Stimulated activated CD8-positive, alpha-beta memory T cell treated with anti-CD3 and anti-CD28 coated beads, Interleukin-15, amount 100 ng/mL, for 24 hours (primary cell): ENCODE measurements at places on chromosomes 2 and 18.

GRCh38 chr2:1498176-1498575, 84.9 kb downstream of the TPO start:
- DNase-seq, result no peak

GRCh38 chr18:74760436-74760835, 162.8 kb downstream of the ZNF407 start:
- DNase-seq, result no peak

GRCh38 chr2:17373741-17374140, 144.5 kb downstream of the RAD51AP2 start:
- DNase-seq, result no peak

- DNase-seq, result no peak
Measured at GRCh38 chr18:75854174-75854573, 426.7 kb upstream of the SMIM21 start.

DNA sequence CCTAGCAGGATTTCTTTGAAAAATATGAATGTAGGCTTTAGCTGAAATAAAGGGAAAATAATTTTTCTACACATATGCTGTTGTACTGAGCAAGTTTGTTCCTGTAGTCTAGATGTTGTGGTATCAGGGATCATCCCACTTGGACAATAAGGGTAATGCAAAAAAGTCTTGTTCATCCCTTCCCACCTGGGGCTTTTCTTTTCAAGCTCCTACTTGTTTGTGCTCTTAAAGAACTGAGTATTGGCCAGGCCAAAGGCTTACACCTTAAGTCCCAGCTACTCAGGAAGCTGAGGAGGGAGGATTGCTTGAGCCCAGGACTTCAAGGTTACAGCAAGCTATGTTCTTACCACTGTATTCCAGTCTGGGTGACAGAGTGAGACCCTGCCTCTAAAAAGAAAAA, 35.5 kb downstream of the ZC3H6 start:
- DNase-seq, result no peak

DNA sequence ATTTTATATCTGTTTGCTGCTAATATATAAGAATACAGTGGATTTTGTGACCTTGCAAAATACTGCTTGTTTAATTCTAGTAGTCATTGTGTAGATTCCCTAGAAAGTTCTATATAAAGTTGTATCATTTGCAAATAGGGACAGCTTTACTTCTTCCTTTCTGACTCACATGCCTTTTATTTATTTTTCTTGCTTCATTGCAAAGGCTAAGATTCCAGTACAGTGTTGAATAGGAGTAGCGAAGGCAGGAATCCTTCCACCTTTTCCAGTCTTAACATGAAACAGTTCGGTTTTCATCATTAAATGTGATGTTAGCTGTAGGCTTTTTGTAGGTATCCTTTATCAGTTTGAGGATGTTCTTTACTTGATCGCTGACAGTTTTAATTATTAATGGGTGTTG, 58.1 kb downstream of the DGKD start:
- no peak for DNase-seq

GRCh38 chr2:45902380-45902779, 250.9 kb downstream of the PRKCE start:
- no peak for DNase-seq

GRCh38 chr2:136215908-136216472, 98.0 kb upstream of the CXCR4 start:
- DNase-seq, result no peak

- DNase-seq, result no peak
Measured at GRCh38 chr2:120893811-120894584, 158.3 kb downstream of the GLI2 start.

DNA sequence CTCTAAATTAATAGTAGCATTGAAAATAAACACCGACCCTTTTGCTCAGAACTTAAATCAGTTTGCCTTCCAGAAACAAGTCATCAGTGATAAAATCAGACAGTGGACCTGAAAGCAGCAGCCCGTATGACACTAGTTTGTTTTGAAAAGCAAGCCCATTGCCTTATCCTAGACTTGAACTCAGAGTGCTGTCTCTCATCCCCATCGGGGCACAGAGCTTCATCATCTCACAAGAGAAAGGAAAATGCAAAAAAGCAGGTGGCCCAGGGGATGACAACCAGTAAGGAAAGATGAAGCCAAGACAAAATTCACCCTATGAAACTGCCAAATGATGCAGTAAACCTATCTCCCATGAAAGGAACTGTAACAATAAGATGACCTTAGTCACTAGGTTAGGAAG, 71.2 kb downstream of the CERKL start:
- DNase-seq, result no peak

GRCh38 chr2:161243312-161243711, 64.9 kb upstream of the PSMD14 start:
- DNase-seq, result no peak

GRCh38 chr2:149400997-149401396, 70.6 kb downstream of the LYPD6 start:
- no peak for DNase-seq

DNA sequence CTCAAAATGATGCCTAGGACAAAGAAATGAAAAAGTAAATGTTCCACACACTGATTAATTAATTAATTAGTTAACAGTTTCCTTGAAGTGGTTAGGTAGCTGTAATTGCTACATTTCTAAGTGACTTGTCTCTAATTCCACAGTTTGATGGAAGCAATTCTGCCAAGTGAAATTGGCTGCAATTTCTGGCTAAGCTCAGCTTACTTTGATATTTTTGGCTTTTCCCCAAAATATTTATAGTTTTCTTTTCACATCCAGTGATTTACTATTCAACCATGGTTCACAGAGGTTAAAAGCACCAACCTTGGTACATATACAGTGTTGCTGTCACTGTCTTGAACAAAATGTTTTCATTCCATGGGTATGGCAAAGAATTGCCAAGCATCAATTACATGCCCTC, 459.5 kb upstream of the CDH20 start:
- DNase-seq, result no peak

GRCh38 chr2:128409326-128410034, 90.8 kb upstream of the HS6ST1 start:
- no peak for DNase-seq

GRCh38 chr18:79884963-79885728, 66.3 kb downstream of the SLC66A2 start:
- DNase-seq, result no peak

- no peak for DNase-seq
Measured at GRCh38 chr2:120536141-120536540, 190.2 kb downstream of the INHBB start.

DNA sequence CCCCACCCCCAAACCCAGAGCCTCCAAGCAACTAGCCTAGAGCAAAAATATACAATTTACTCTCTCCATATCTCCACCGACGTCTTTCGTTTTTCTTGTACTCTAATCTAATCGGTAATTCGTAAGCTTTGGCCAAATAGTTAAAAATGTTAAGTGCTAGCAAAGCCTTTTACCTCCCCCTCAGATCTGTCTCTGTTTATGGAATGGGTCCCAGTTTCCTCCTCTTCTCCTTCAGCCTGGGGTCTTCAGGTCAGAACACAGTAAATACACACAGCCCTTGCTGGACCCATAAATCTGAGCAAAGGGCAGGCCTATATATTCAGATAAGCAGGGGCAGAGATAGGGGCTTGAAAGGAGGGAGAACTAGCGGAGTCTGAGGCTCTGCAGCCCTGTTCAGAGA, 267.4 kb downstream of the MEIS1 start:
- DNase-seq, result no peak

- DNase-seq, result no peak
Measured at GRCh38 chr2:95240091-95240490, 32.8 kb downstream of the ZNF892 start.

GRCh38 chr2:71561441-71562267, 108.3 kb downstream of the DYSF start:
- DNase-seq, result no peak

GRCh38 chr2:67646714-67647333, 249.7 kb downstream of the ETAA1 start:
- no peak for DNase-seq

- no peak for DNase-seq
Measured at GRCh38 chr2:214960677-214961076, 151.2 kb upstream of the BARD1 start.

DNA sequence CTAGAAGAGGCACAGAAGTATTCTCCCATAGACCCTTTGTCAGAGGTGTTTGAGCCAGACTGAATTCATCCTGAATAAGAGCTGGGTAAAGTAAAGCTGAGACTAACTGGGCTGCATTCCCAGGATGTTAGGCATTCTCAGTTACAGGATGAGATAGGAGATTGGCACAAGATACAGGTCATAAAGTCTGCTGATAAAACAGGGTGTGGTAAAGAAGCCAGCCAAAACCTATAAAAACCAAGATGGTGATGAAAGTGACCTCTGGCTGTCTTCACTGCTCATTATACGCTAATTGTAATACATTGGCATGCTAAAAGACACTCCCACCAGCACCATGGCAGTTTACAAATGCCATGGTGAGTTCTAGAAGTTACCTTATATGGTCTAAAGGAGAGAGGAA, 364.9 kb upstream of the TMEFF2 start:
- no peak for DNase-seq

DNA sequence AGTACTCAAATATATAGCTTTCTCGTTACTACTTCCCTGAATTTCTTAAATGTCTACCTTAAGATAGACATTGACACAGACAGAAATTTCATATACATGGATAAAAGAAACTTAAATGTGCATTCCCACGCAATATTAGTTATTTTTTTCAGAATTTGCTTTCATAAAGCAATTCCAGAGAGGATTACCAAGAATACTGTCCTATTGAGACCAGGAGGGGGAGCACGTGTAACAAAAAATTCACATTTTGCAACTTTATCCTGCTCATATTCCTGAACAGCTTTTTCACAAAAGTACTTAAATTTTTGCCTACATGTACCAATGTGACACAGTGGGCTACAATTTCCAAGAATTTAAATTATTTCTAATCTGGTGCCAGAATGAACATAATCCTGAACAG, 30.7 kb upstream of the ERCC3 start:
- DNase-seq, result no peak

DNA sequence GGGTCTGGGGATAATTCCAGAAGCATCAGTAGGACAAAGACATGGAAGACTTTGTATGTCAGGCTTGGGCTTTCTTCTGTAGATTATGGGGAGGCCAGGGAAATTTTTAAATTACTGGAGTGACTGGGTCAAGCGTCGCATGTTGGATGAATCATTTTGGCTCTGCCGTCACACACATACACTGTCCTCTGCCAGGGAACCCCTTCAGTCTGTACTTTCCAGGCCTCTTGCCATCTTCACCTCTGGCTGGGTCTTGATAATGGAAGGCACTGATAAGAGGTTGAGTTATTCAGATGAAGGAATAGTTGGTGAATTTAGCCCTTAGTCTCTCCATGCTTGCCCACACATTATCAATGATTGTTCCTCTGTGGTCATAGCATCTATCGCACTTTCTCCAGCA, 895.1 kb upstream of the CELF4 start:
- no peak for DNase-seq

DNA sequence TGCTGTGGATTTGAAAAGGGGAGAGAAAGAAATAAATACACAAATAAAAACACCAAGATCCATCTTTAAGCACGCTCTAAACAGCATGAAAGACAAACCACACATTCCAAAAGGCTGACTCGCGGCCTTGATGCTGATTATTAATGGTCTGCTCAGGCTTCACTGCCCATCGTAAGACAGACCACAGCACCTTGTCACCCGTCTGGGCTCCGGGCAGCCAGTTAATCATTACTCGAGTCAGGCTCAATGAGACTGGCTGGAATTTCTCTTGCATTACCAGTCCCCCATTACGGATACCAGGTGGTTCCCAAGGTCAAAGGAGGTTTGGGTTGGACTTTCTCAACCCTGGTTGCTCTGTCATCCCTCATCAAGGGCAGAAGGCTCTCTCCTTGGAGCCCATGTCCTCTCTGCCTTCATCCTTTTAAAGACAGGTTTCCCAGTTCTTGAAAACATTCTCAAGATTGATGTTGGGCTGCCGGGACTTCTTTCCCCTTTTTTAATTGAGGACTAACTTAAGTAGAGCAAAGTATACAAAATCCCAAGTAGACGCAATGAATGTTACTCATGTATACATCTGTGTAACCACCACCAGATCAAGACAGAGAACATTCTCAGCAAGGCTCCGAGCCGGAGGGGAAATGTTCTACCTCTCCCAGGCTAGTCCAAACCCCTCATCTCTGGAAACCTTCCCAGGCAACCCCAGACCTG, 8.1 kb downstream of the SMAD7 start:
- DNase-seq, result no peak

DNA sequence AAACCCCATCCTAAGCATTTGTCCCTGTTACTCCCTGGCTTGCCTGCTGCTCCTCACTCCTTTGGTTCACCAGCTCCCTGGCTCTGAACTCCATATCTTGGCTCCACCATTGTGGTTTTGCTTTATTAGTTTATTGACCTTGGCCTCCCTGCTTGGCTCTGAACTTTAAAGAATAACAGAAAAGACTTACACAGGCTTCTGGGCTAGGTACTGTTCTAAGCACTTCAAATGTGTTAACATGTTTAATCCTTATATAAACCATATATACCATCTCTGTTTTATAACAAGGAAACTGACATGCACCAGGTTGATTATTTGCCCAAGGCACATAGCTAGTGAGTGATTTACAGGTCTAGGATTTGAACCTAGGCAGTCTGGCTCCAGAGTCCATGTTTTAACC, 149.7 kb upstream of the CAPN13 start:
- DNase-seq, result no peak

DNA sequence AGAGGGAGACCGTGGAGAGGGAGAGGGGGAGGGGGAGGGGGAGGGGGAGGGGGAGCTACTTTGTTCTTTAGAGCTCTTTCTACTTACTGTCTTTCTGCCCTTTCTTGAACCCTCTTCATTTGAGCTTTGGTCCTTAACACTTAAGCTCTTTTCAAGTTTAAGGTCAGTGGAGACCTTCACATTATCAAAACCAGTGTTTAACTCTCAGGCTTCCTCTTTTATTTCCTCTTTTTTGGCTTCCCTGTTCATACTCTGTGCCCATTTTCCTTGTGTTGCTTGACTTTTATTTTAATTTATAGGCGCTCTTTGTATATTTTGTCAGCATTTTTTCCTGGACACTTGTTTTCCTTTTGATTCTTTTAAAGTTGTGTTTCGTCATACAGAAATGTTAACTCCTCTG, 37.1 kb downstream of the ACSL3 start:
- DNase-seq, result no peak

GRCh38 chr2:166758956-166759355, 129.3 kb upstream of the XIRP2 start:
- DNase-seq, result no peak

GRCh38 chr18:35717182-35717581, 135.6 kb downstream of the GALNT1 start:
- no peak for DNase-seq

DNA sequence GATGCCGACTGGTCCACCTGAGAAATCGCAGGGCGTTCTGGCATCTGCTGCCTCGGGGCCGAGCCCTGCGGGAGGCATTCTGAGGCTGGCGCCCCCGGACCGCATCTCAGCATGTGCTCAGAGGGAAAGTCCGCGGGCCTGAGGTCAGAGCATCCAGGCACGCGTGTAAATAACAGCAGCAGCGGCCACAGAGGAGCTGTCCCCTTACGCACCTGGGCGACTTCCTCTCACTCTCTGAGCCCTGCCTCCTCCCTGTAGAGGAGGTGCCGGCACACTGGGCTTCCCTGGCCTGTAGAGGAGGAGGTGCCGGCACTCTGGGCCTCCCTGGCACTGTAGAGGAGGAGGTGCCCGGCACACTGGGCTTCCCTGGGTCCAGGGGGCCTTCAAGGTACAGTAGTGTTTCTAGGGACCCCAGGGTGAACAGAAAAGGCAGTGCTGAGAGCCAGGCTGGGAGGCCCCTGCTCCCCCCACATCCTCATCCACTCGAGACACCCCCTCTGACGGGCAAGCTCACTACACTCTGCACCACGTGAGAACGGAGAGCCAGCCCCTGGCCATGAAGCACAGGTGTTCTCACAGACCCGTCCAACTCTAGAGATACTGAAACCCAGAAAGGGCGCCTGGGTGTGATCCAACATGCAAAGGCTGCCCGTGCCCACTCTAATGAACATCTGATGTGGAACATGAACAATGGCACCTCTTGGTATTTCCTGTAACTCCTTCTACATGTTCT, 263.5 kb downstream of the HDAC4 start:
- DNase-seq, result no peak
